ENCODE measurements at places on chromosomes 11 and 22.

GRCh38 chr11:70604630-70605467, 206.5 kb downstream of the CTTN start:
- DNase-seq, result no peak

- DNase-seq, result no peak
Measured at GRCh38 chr11:84524422-84525051, 1102.6 kb downstream of the DLG2 start.

GRCh38 chr11:27864091-27864491, 163.8 kb upstream of the BDNF start:
- DNase-seq, result no peak

DNA sequence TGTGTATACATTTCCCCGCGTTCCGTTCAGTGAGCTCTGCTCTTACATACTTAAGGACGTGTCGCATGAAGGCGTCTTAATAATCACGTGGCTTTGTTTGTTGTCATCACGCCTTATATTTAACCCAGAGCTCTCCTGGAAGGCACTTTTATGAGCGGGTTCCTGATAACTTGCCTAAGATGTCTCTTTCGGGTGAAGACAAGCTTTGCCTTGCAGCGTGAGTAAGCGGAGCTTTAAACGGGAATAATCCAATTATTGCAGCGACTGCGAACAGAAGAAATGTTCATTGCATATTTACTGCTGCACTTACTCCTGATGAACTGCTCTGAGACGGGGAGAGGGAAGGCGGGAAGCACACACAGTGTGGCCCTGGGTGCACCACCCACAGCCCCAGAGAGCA, 1128.2 kb downstream of the BRD1 start:
- DNase-seq, result no peak

GRCh38 chr11:63951779-63952536, 13.2 kb downstream of the NAA40 start:
- peak; percentile 46 for DNase-seq

Data from CD4-positive, alpha-beta T cell treated with Interleukin-10 for 1 hour (primary cell).